ENCODE measurements at places on chromosomes 16 and 17.

DNA sequence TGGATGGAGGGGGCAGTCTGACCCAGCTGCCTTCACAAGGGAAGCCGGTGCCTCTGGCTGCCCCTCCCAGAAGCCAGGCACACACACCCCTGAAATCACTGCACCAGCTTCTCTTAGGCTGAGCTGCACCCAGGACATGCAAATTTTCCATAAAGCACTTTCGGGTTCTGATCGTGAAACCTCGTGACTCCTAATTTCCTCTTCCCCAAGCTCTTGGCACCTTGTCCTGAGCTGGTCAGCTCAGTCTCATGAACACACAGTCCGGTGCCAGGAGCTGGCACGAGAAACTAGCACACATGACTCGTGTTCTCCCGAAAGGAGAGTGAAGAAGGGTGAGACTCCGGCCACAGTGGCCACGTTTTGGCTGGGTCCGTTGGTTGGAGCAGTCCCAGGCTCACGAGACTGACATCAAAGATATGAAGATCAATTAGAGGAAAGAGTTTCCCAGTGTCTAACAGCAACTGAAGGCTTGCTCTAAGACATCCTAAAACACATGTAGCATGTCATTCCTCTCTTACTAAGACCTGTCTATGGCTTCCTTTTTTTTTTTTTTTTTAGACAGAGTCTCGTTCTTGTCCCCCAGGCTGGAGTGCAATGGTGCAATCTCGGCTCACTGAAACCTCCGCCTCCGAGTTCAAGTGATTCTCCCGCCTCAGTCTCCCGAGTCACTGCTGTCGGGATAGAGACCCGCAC, 9.2 kb upstream of the ABR start:
- DNase-seq, result no peak

DNA sequence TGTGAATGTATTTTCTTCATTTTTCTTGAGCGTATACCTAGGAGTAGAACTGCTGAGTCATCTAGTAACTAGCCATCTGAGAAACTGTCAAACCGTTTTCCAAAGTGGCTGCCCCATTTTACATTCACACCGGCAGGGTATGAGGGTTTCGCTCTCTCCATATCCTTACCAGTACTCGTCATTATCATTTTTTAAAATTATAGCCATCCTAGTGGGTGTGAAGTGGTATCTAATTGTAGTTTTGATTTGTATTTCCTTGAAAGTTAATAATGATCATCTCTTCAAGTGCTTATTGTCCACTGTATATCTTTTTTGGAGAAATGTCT, 6.0 kb downstream of the RNF157 start:
- DNase-seq, result peak; percentile 83

GRCh38 chr16:7887316-7887715, 554.7 kb downstream of the RBFOX1 start:
- DNase-seq, result no peak

GRCh38 chr16:67786491-67786890, 19.9 kb downstream of the RANBP10 start:
- DNase-seq, result no peak

GRCh38 chr16:56909527-56909979, 22.4 kb upstream of the HERPUD1 start:
- no peak for DNase-seq

DNA sequence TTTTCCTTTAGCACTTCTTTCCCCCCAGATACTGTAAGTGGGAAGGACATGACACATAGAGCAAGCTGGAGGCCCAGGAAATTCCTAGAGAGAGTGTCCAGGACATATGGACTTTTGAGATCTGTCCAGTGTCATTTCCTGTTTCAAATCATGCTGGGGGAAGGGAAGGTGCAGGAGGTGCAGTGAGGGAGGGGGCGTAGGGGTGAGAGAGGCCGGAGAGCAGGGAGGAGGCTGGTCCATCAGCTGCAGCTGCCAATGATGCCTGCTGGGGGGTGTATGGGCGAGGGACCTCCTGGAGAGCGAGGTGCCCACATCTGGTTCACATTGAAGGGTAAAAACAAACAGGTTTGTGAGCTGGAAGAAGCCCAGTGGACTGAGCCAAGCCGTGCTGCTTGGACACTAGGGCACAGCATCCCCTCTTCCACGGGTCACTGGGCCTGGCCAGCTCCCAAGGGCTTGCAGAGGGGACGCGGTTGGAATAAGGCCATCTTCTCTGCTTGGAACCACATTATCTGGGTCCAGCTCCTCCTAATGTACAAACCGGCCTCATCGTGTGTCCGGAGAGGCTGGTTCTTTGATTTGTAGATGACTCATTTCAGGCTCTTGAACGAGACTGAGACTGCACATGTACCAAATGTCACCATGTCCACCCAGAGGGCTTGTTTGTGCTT, 70.4 kb upstream of the SMURF2 start:
- DNase-seq, result no peak

DNA sequence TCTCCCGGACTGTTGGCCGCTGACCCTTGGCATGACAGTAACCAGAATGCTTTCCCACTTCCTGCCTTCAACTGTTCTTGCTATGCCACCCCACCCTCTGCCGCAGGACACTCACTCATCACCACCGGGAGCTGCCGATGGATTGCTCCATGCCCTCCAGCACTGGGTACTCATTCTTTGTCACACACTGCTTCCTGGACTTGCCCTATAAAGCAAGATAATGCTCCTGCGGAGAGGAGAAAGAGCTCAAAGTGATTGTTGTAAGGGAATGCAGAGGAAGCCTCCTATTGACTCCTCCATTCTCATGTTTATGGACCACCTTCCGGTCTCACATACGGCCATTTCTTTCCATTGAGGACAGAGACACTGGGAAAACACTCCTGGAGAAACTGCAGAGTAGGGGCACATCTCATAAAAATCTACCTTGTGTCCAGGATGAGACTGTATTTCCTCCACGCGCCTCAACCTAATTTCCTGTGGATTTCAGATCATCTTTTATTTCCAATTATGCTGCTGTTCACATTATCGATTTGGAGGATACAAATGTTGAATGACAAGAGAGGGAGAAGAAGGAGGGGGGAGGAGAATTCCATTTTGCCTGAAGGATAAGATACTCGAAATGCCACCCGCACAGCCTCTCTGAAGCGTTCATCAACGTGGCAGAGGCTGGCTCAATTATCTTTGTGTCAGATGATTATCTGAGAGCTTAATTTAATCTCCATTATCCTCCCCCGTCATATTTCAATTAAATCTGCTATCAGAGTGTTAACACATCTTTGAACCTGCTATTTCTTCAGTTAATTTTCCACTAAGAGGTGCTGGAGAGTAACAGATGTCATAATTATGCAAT, 486.1 kb upstream of the SALL1 start:
- no peak for DNase-seq

GRCh38 chr16:80285104-80285503, 255.7 kb upstream of the DYNLRB2 start:
- no peak for DNase-seq

- DNase-seq, result no peak
Measured at GRCh38 chr16:82643136-82643535, 16.4 kb downstream of the CDH13 start.

GRCh38 chr16:89484923-89485679, 5.3 kb downstream of the ANKRD11 start:
- peak; percentile 64 for DNase-seq

DNA sequence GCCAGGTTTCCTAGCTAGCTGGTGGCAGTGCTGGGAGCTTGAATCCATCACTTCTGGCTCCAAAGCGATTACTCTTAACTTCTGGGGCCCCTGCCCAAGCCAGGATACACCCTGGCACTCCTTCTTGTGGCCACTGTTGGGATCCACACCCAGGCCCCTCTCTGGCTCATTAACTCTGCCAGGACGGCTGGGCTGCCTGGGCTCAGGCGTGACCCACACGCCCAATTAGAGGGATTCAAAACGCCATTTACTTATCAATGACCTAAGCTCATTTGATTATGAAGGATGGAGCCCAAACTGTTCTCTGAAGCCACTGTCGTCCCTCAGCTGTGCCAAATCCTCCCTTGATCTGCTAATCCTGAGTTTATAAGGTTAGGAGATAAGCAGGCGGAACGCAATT, 79.7 kb upstream of the BRD7 start:
- no peak for DNase-seq

GRCh38 chr16:10994571-10994970, 50.2 kb downstream of the CLEC16A start:
- DNase-seq, result no peak

DNA sequence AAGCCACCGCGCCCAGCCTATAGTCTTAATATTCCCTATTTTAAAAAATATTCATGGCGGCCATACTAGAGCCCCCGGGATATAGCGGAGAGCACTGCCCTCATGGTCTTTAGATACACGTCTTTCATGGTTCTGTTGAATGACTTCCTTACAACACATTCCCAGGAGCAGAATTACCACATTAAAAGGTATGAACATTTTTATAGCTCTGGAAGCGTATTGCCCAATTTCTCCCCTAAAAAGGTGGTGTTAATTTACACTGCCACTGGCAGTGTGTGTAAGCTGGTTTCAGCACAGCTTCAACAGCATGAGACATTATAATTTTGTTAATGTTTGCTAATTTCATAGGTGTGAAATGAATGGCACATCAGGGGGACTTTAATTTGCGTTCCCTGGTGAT, 19.0 kb downstream of the C17orf100 start:
- no peak for DNase-seq
